ENCODE measurements at places on chromosomes 2 and 18. TPM values are rescaled to one million over a fixed set of nuclear protein-coding genes. Genes with fewer than 3 reads are reported as not detected.

DNA sequence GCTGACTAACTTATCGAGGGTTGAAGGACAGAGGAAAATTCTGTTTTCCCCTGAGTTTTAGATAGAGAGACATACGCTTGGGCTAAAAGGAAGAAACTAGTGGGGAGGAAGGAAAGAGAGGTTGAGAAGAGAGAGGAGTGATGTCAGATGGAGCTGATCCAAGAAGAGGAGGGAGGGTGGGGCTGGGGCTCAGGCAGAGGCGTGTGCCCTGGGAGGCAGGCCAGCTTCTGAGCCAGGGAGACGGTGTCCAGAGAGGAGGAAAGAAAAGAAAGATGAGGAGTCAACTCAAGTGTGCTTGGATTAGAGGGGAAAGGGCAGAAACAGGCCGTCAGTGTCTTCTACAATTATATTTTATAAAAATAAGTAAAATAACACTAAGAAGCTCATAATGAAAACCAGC, 56.2 kb downstream of the EMILIN2 start:
- no peak for DNase-seq

DNA sequence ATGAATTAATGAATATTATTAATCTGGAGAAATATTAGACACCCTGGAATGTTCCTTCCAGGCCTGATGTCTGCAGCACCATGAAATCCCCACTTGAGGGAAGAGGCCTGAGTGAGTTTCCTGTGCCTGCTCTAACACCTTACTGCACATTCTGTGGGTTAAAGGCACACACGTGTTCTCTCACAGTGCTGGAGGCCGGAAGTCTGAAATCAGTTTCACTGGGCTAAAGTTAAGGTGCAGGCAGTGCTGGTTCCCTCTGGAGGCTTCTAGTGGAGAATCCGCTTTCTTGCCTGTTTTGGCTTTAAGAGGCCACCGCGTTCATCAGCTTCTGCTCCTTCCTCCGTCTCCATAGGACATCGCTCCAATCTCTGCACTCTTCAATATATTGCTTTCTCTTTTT, 48.7 kb downstream of the ACKR3 start:
- no peak for DNase-seq

DNA sequence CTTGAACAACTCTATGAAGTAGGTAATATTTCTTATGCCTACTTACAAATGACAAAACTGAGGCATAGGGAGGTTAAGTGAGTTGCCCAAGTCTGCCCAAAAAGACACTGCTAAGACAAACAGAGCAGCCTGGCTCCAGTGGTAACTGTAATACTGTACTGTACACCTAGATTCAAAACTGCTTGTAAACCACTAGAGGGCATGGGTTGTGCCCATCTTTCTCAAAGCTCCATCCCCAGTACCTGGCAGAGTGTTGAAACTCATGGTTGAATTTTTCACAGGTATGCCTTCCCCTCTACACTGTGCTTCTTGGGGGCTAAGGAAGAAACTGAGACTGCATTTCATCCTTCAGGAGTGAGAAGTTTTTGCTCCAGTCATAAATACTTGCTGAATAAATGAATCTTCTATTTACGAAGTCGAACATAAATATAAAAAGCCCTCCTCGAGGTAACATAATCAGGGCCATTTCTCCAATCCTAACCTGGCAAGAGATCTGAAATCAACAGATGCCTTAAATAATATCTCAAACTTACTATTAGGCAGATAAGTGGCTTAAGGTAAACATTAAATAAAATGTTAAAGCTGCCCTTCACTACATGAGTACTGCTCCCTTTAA, 2.0 kb downstream of the PPP4R1 start:
- DNase-seq = no peak

- DNase-seq = no peak
Measured at GRCh38 chr2:216633616-216634369, 573 bp downstream of the IGFBP2 start.

- DNase-seq = no peak
Measured at GRCh38 chr2:190867212-190867611, 13.4 kb upstream of the GLS start.

GRCh38 chr2:25053041-25053440, 11.2 kb downstream of the EFR3B start:
- DNase-seq = no peak

DNA sequence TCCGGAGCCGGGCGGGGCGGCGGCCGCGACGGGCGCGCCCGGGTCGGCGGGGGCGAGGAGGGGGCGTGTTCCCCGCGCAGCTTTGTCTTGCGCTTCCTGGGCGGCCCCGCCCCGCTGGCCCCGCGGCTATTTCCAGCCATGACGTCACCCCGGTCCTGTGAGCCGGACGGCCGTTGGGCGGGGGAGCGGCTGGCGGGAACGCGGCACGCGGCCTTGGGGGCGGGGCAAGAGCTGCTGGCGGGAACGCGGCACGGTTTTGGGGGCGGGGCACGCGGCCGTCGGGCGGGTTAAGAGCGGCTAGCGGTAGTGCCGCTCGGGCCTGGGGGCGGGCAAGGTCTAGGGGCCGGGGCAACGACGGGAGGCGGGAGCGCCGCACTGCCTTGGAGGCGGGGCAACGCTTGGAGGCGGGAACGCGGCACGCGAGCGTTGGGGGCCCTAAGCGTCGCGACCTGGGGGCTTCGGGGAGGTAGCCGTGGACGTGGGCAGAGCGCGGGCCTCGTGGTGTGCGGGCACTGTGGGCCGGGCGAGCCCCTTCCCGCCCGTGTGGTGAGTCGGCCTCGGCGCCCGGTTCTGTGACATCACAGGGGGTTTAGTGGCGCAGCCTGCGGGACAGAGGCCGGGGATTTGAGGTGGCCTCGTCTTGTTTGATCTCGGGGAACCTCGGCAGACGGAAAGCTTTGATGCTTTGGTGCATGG, 704 bp downstream of the KLF11 start:
- peak; percentile 89 for DNase-seq

- DNase-seq = no peak
Measured at GRCh38 chr2:186977433-186978045, 128.6 kb upstream of the ZSWIM2 start.

DNA sequence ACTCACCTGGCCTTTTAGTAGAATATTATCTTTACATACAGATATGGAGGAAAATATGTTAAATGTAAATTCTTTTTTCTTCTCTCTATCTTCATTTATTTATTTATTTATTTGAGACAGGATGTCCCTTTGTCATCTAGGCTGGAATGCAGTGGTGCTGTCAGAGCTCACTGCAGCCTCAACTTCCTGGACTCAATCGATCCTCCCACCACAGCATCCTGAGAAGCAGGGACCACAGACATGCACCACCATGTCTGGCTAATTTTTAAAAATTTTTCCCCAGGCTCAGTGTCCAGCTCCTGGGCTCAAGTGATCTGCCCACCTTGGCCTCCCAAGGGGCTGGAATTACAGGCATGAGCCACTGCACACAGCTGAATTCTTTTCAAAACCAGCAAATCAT, 20.3 kb downstream of the KYNU start:
- DNase-seq = no peak

DNA sequence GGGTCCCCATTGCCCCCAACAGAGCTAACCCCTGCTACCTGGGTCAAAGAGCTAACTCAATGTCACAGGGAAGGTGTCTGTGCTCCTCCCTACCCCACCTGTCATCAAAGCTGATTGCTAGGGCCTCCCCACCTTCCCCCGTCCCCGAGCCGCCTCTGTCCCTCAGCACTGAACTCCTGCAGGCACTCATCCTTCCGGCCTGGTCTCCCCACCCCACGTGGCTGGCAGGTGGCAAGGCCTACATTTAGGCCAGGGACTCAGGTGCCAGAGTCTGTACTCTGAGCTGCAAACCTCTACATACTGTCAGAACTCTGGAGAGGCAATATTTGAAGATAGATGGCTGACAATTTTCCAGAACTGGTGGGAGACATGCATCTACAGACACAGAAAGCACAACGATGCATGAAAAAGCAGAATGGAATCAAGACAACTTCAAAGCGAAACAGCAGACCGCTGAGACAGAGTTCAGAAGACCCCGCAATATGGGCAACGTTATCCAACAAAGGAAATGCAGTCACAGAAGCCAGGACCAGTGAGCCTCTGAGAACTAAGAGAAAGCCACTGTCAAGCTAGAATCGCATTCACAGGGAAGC, 195.8 kb downstream of the HDAC4 start:
- DNase-seq = peak; percentile 43

- DNase-seq = no peak
Measured at GRCh38 chr2:112639936-112640335, 5.8 kb upstream of the SLC20A1 start.

DNA sequence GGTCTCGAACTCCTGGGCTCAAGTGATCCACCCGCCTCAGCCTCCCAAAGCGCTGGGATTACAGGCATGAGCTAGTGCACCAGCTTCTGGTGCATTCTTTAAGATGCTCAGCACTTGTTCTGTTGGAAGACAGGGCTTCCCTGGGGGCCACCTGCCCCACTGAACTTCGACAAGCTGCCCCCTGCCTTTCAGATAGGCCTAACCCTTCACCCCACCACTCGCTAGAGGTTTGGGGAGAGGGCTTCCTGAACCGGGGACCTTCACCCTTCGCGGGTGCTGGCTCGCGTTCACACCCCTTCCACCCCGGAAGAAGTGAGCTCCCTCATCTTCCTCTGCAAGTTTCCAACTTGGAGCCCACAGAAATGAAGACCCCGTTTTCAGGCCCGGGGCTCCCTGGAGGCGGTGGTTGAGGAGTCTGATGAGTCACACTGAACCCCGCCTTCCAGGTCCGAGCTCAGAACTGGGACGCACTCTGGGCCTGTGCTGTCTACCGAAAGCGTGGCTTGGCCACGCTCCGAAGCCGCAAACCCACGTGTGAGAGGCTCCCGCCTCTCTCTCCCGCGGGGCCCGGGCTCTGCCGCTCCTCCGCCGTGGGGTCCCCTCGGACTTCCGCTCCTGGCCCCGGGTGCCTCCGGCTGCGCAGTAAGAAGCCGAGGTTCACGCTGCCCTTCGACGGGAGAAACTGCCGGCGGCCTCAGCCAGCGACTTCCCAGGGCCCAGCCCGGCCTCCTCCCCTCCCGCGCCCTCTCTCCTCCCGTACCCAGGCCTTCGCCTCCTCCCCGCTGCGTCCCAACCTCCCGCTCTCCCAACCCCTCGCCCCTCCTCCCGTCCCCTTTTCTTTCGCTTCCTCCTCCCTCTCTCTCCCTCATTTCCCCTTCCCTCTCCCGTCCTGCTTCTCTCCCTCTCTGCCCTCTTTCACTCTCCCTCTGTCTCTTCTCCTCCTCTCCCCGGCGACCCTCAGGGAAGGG, 47.5 kb upstream of the SP3 start:
- peak; percentile 88 for DNase-seq

DNA sequence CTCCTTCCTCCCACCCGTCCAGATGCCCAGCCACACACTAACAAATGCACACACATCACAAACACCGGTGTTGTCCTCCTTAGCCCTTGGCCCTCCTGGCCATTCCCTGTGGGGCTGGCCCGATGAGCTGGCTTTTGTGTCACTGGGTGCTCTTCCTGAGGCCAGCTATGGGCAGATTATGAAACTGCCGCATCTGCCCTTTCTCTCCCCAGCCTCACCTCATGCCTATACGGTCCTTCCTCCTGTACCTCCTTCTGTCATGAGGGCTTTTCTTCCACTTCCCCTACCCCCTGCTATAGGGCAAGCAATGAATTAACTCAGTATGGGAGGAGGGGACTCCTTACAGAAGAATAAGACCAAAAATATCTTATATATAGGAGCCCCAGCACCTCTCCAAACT, 10.3 kb upstream of the INO80C start:
- no peak for DNase-seq

- no peak for DNase-seq
Measured at GRCh38 chr2:99609851-99610381, 120.1 kb upstream of the REV1 start.

DNA sequence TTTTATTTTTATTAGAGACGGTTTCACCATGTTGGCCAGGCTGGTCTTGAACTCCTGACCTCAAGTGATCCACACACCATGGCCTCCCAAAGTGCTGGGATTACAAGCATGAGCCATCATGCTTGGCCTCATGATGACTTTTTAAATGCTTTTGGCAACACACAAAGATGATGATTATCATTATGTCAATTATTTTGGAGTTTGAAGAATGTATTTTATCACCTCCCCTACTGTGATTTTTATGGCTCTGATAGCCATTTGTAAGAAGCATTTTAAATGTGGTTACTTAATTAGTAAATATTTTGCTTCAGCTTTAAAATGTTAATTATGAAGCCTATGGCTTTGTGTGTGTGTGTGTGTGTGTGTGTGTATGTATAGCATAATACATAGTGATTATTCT, 45.1 kb upstream of the RAB27B start:
- DNase-seq = no peak

GRCh38 chr2:108417254-108417653, 31.8 kb upstream of the GCC2 start:
- no peak for DNase-seq

DNA sequence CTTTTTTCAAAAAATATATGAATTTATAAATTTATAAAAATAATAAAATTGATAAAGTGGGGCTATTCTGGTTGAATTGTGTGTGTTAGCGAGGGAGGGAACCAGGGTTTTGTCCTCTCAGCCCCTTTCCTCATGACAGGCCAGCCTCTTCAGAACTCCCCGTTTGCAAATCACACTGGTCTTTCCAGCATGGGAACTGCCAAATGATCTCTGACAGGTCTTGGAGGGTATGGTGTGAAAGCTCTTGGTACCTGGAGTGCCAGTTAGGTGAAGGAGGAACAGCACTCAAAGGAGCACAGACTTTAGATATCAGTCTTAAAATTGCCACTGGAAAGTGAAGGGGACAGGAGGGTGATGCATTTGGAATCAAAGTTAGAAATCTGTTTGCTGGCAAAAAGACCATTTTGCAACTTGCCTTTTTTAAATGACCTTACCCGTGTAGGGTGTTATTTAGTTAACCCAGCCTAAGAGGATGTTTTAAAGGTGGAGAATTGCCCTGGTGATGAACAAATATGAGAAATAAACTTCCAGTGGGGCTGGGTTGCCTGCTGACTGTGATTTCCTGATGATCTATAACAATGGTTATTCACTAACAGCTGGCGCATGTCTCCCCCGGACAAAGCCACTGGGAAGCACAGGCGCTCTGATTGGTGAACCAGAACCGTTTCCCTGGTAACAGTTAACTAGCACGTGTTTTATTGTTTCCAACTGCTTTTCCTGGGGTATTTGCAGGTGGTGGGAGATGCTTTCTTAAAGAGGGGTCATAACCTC, 85.3 kb upstream of the EFEMP1 start:
- DNase-seq = no peak

DNA sequence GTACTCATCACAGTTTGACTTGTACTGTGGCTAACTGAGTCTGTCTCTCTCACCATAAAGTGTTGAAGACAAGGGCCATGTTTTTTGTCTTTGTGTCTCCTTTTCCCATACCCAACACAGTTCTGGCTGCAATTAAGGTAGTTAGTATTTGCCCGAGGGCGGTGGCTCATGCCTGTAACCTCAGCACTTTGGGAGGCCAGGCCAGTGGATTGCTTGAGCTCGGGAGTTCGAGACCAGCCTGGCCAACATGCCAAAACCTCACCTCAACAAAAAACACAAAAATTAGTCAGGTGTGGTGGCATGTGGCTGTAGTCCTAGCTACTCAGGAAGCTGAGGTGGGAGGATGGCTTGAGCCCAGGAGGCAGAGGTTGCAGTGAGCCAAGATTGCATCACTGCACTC, 6.9 kb upstream of the KIF3C start:
- DNase-seq = no peak

The ALLC gene
- not detected for total RNA-seq

The FHOD3 gene
- total RNA-seq = 0.55 TPM

The CFAP221 gene
- total RNA-seq = 20.0 TPM

The IL36G gene
- not detected for total RNA-seq

The DSEL gene
- 17.3 TPM for total RNA-seq

The SCRN3 gene
- 22.6 TPM for total RNA-seq

Measured in left lung (tissue), 14 donors.